DND-41 (cell line): ENCODE measurements at places on chromosomes 2 and 18.

- H3K4me1 ChIP-seq, result peaks cover 3% of the 10 kb centered on the region
- H3K27ac ChIP-seq, result no peak overlapping the region
- DNase-seq, result no peak
- no peaks in the 10 kb centered on the region for H3K36me3 ChIP-seq
- H3K4me3 ChIP-seq, result no peak overlapping the region
- H3K27me3 ChIP-seq, result no peaks in the 10 kb centered on the region
These were observed 23.8 kb downstream of the FHL2 start for GRCh38 chr2:105375001-105375561.

GRCh38 chr2:184114439-184114838, 483.9 kb upstream of the ZNF804A start:
- H3K4me1 ChIP-seq, result no peaks in the 10 kb centered on the region
- H3K27me3 ChIP-seq, result no peaks in the 10 kb centered on the region
- no peak for DNase-seq
- H3K27ac ChIP-seq, result no peak overlapping the region
- H3K36me3 ChIP-seq, result no peaks in the 10 kb centered on the region

GRCh38 chr2:65369574-65369973, 62.8 kb downstream of the SPRED2 start:
- H3K27me3 ChIP-seq, result no peaks in the 10 kb centered on the region
- H3K4me1 ChIP-seq, result peaks cover 16% of the 10 kb centered on the region
- no peak overlapping the region for H3K4me3 ChIP-seq
- no peak for DNase-seq
- H3K27ac ChIP-seq, result no peak overlapping the region

GRCh38 chr2:222309361-222309760, 10.6 kb upstream of the PAX3 start:
- no peaks in the 10 kb centered on the region for H3K4me1 ChIP-seq
- H3K36me3 ChIP-seq, result no peaks in the 10 kb centered on the region
- no peak for DNase-seq
- no peaks in the 10 kb centered on the region for H3K27me3 ChIP-seq

- H3K4me3 ChIP-seq, result no peak overlapping the region
- no peak overlapping the region for H3K27ac ChIP-seq
- H3K27me3 ChIP-seq, result no peaks in the 10 kb centered on the region
- DNase-seq, result no peak
- H3K36me3 ChIP-seq, result no peaks in the 10 kb centered on the region
These were observed 2.5 kb downstream of the MYCN start for GRCh38 chr2:15942711-15943345.

DNA sequence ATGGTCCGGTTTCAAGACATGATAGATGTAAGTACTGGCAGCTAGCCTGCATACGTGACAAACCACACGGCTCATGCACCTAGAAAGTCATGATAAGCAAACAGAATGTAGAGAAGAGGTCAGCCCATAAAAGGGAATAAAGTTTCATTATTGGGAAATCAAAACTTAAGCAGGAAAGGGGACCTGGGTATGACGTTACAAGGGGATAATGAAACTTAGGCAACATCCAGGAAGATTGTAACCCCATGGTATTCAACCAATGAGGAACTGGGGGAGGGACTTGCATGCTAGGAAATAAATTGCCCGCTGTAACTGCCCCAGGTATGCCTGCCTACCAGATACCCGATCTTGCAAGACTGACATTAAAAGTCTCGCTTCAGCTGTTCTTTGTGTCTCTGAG, 1679.0 kb downstream of the SUCLG1 start:
- no peaks in the 10 kb centered on the region for H3K4me1 ChIP-seq
- no peaks in the 10 kb centered on the region for H3K36me3 ChIP-seq
- no peak for DNase-seq

GRCh38 chr2:128228894-128229293, 89.8 kb downstream of the HS6ST1 start:
- DNase-seq, result no peak
- peaks cover 6% of the 10 kb centered on the region for H3K27me3 ChIP-seq
- H3K27ac ChIP-seq, result no peak overlapping the region
- no peak overlapping the region for H3K4me3 ChIP-seq
- H3K36me3 ChIP-seq, result no peaks in the 10 kb centered on the region

- no peak overlapping the region for H3K27ac ChIP-seq
- H3K4me1 ChIP-seq, result peaks cover 6% of the 10 kb centered on the region
- no peaks in the 10 kb centered on the region for H3K27me3 ChIP-seq
- DNase-seq, result no peak
These were observed 18.1 kb upstream of the LCLAT1 start for GRCh38 chr2:30428827-30429461.

DNA sequence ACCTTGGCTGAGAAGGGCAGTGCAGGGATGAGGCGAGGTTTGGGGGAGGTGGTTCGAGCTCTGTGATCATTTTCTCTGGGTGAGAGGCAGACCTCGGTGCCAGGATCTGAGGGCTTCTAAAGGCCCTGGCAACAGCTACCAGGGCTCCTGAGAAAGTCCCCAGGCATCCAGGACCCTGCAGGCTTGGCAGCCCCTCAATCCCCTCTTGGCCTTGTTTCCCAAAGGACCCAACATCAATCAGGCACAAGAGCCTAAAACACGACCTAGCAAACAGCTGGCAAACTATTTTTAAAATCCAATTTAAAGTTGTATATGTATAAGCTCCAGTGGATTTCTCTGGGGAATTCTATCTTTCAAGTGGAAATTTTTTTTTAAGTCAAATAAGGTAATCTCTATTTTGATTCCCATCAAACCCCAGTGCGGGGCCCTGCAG, 15.0 kb upstream of the MAT2A start:
- H3K4me3 ChIP-seq, result no peak overlapping the region
- DNase-seq, result no peak
- H3K4me1 ChIP-seq, result peaks cover 12% of the 10 kb centered on the region
- no peaks in the 10 kb centered on the region for H3K36me3 ChIP-seq
- H3K27ac ChIP-seq, result no peak overlapping the region
- H3K27me3 ChIP-seq, result no peaks in the 10 kb centered on the region

GRCh38 chr18:58400331-58400870, 228.5 kb downstream of the ALPK2 start:
- H3K4me1 ChIP-seq, result no peaks in the 10 kb centered on the region
- no peaks in the 10 kb centered on the region for H3K36me3 ChIP-seq
- H3K27me3 ChIP-seq, result no peaks in the 10 kb centered on the region
- no peak overlapping the region for H3K27ac ChIP-seq

DNA sequence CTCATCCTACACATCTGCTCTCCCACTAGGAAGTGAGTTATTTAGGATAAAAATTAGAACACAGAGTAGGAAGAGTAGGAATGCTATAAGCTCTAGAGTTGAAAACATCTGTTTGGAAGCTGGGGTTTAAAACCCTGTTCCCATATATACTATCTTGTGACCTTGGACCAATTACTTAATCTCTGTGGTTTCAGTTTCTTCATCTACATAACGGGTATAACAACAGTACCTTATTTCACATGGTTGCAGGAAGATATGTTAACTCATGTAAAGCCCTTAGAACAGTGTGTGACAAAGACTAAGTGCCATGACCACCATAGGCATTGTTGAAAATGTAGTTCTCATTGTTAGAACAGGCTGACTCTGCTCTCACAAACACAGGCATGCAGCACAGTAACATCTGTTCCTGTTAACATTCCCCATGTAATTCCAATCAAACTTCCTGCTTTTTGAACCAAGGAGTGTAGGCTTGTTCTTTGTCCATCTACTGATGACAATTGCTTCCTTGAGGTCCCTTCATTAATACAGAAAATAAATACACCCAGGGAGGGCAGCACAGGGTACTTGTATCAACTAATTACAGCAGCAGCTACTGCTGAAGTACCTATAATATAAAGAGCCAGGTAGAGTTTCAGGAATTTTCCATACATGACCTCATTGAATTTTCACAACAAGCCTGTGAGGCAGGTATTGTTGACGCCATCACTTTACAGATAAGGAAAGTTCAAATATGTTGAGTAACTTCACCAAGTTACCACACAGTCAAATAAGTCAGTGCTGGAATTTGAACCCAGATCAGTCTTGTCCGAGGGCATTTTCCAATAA, 204.2 kb downstream of the L3MBTL4 start:
- H3K36me3 ChIP-seq, result no peaks in the 10 kb centered on the region
- no peaks in the 10 kb centered on the region for H3K27me3 ChIP-seq
- H3K4me1 ChIP-seq, result no peaks in the 10 kb centered on the region
- no peak for DNase-seq
